ENCODE measurements at places on chromosomes 3 and 15.

DNA sequence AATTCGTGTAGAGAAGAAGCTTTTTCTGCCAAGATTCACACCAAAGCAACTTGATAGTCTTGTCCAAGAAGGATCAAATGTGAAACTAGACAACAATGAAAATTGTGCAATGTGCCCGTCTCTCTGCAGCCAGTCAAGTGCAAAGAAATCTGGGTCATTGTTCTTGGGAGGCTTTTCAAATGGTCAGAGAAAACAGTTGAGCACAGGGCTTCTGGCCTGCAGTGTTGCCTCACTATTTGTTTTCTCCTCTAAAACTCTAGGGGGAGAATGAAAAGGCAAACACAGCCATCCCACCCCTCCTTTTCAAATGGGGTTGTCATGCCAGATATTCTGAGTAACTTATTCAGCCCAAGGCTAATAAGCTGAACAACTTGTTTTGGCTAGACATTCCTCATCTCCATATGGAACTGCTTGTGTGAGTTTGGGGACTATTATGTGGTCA is 417.6 kb upstream of the CDIN1 start:
- DNase-seq: no peak

GRCh38 chr15:72184165-72184811 is 13.3 kb downstream of the GRAMD2A start:
- no peak for DNase-seq

- no peak for DNase-seq
These were observed 1302.6 kb upstream of the EPHA6 start for GRCh38 chr3:95511828-95512227.

DNA sequence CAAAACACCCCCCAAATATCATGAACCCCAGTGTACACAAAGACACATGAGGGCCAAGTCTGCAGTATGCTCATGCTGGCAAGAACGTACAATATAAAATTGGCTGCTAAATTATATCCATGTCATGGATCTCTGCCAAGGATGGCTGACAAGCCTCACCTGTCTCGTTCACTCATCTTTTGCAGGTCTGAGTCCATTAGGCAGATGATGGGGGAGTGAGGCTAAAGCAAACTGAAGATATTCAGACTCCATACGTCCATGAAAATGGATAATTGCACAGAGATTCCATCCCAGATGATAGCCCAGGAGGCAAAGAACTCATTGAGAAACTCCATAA is 122.3 kb upstream of the PTPRG start:
- no peak for DNase-seq

- no peak for DNase-seq
These were observed 293.6 kb upstream of the ICE2 start for GRCh38 chr15:60772395-60773120.

- DNase-seq: peak; percentile 61
These were observed 367.8 kb upstream of the IL12A start for GRCh38 chr3:159620873-159621272.

GRCh38 chr3:72120806-72121778 is 336.1 kb upstream of the PROK2 start:
- DNase-seq: no peak

DNA sequence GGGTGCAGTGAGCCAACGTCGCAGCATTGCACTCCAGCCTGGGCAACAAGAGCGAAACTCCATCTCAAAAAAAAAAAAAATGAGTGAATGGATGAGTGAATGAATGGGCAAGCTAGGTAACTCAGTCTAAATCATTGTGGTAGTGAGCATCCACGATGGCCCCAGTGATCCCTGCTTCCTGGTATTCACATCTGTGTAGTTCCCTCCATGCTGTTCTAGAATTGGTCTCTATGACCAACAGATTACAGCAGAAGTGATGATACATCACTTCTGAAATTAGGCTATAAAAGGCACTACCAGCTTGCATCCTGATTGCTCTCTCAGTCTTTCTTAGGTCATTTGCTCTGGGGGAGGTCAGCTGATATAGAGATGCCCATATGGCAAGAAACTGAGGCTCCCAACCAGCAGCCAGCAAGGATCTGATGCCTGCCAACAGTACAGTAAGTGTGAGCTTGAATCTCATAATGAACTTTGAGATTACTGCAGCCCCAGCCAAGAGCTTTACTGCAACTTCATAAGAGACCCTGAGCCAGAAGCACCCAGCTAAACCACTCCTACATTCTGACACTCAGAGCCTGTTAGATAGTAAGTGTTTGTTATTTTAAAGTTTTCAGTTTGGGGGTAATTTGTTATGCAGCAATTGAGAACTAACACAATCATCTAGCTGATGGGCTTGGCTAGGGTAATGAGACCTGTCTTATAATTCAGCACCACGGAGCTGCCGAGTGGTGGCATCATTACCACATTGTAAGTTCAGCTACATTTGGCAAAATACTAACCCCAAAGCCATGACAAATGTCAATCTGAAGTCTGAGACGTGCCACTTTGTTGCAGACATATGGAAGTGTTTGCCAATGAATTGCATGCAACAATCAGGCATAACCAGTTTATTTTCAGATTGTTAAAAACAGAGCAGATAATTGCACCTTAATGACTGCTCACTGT is 53.0 kb downstream of the KLHL6 start:
- DNase-seq: no peak

DNA sequence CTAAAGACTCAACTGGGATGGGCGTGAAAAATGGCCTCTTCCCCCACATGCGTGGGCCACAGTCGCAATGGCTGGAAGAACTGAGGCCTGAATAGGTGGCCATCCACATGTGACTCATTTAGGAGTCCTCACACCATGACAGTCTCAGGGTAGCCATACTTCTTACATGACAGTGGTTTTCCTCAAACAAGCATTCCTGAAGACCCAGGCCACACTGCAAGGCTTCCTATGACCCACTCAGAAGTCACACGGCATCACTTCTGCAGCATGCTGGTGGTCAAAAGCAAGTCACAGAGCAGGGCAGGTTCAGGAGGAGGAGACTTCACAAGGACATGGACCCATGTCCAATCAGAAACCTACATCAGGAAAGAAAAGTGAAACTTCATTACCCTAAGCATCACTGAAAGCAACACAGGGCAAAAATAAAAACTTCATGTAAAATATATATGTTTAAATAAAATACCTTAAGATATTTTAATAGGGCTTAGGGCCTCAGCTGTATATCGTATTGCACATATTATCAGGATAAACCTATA is 257.1 kb downstream of the OPA1 start:
- DNase-seq: no peak

DNA sequence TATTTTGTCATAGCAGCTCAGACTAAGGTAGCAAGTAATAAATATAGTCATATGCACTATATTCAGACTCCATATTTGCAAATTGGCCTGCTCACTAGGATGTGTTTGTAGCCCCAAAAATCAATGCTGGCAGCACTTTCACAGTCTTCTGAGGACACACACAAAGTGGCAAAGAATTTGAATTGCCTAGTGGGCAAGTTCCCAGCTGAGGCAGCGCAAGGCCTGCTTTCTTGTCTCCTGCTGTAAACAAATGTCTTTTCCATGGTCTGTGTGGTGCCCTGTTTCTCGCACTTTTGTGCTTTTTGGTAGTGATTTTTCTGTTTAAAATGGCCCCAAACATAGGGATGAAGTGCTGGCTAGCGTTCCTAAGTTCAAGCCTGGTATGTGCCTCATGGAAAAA is 416.0 kb downstream of the OCA2 start:
- no peak for DNase-seq

- no peak for DNase-seq
These were observed 23.0 kb downstream of the TPM1 start for GRCh38 chr15:63065262-63066221.

DNA sequence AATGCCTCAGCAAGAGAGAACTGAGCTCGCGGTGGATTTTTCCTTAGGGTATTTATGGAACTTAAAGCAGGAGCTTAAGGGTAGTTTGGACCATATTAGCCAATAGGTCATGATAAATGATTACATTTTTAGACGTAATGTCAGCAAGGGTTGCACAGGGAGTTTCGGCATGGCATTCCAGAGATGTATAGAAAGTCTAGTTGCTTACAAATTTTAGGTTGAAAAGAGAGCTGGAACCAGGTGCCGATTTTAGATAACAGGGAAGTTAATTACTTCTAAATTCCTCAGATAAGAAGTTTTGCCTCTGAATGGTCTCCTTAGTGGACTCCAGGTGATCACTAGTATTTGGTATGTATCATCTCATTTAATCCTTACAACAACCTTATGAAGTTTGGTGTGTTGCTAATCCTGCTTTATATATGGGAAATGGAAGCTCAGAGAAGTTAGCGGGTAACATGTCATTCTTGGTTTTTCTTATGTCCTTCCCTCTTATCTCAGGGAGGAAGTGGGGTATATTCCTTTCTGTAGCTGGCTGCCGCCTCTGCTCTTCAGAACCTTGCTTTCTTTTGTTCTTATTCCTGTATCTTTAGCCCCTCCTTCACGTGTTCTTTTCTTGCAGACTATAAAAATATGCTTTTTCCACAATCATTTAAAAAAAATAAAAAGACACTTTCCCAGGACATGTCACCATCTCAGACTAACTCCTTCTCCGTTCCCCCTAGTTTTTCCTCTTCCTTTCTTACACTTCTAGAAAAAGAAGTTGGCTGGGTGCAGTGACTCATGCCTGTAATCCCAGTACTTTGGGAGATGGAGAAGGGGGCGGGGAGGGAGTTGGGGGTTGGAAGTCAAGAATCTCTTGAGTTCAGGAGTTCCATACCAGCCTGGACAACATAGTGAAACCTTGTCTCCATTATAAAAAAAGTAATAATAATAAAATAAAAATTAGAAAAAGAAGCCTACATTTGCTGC is 25.7 kb downstream of the IQGAP1 start:
- no peak for DNase-seq

DNA sequence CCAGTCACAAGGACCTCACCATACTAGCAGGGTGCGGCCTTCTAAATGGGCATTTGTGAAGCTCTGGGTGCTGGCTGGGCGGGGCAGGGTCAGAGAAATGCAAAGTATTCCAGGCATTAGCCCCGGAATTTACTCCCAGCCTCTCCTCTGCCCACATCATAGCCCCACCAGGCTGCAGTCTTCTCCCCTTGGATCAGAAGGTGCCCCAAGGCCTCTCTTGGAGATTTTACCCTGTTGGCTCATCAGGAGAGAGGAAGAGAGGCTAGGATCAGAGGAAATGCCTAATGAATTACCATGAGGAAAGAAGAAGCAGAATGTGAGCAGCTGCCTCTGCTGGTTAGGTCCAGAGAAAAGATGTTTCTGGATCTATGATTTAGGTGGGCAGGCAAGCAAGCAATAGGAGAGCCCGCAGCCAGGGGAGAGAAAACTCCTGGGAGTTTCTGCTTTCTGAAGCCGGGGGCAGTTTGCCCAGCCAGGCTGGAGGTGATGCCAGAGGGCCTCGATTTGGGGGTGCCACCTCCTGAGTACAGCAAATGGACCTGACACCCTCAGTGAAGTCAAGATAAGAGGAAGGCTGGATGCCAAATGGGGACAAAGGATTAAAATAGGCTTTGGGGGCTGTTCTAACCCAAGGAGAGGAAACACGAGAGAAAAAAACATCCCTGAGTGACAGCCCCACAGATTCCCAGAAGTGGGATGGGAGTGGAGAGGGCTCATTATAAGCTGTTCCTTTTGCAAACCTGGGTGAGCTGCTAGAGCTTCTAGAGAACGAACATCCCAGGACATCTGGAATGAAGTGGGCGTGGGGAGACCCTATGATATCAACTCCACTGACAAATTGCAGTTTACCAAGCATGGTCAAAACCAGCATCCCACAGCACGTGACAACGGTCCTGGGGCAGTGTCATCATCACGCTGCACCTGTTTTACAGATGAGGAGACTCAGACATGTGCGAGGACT is 65.4 kb downstream of the BDH1 start:
- DNase-seq: peak; percentile 53

DNA sequence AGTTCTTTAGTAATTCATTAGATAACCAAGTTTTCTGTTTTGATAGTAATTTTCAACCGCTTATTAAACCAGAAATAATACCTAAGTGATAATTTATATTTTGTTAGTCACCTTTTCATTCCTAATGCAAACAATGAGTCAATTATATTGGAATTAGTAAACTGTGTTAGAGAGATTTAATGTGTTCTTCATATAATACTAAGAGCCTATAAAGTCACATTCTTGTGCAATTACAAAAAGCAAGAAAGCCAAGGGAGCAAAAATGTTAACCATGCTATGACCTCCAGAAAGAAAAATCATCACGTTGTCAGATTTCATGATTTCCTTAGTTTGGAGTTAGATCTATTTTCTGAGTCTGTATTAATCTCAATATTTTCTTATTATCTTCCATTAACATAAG is 108.8 kb upstream of the SAMMSON start:
- DNase-seq: no peak

- DNase-seq: no peak
These were observed 298.0 kb upstream of the RBMS3 start for GRCh38 chr3:28982906-28983305.

DNA sequence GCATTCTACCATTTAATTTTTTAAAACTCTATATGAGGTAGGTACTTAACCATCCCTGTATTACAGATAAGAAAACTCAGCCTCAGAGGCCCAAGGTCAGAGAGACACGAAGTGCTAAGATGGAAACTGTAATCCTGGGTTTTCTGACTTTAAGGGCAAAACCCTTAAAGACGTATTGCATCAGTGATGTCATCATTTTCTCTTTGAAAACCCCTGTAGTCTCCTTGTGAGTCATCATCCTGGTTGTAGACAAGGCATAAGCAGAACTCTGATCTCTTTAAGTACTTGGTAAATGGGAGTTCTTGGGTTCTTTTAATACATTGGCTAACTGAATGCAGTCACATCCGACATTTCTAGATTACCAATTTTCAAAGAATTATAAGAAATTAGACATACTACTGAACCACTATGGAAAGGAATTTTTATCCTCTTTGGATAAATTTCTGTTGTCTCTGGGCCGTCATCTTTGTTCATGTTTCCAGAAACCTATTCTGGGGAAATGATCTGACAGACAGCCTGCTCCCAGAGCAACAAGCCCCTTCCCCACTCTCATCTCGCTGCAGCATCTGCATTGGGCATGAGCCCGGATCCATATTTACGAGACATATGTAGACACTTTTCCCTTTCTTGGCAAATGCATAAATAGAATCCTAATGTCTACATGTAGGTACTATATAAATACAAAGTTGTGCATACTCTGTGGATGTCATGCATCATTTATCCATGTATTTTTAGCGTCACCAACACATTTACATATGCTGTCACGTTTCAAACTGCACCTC is 48.7 kb upstream of the MDFIC2 start:
- DNase-seq: no peak

- no peak for DNase-seq
These were observed 372.1 kb upstream of the ARHGEF26 start for GRCh38 chr3:153749070-153749610.

GRCh38 chr3:56547486-56547885 is 9.5 kb upstream of the CCDC66 start:
- no peak for DNase-seq

- no peak for DNase-seq
These were observed 25.1 kb upstream of the FSTL1 start for GRCh38 chr3:120475722-120476377.

GRCh38 chr3:55526332-55527030 is 39.4 kb upstream of the WNT5A start:
- no peak for DNase-seq

- no peak for DNase-seq
These were observed 8.4 kb upstream of the RBSN start for GRCh38 chr3:15107075-15107947.

GRCh38 chr3:86969500-86970189 is 21.3 kb downstream of the VGLL3 start:
- DNase-seq: no peak
